ENCODE measurements at places on chromosomes 7 and 10.

DNA sequence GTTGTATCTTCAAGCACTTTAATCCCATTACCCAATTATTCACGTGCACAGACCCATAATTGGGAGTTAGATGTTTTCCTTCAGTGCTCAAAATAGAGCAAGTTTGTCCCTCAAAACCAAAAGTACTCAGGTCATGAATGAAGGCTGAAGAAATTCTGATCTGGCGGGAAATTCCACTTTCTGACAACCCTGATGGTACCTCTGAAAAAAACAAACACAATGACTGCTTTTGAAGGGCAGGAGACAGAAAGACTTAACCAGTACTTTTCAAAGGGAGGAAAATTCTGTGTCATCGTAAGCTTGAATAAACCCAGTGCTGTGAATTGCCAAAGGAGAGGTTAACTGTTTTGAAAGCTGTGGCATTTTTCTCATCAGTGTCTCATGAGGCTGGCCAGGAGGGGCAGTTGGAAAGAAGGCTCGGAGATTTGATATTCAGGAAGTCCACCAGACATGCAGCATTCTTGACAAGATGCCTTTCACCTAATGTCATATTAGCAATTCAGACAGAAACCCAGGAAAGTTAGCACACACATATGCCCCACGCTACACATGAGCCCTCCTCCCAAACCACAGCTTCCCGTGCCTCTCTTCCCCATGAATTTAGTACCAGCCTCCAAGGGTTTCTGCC is 347.0 kb downstream of the KCNMA1 start:
- DNase-seq = no peak

GRCh38 chr10:127408733-127409132 is 140.4 kb upstream of the NPS start:
- DNase-seq = no peak

GRCh38 chr7:113928112-113928511 is 9.3 kb upstream of the PPP1R3A start:
- DNase-seq = no peak

GRCh38 chr7:92888-93672 is 99.3 kb upstream of the FAM20C start:
- no peak for DNase-seq

- DNase-seq = no peak
Measured at GRCh38 chr10:132542819-132543218, 5.2 kb downstream of the INPP5A start.

GRCh38 chr10:110398419-110399105 is 93.8 kb upstream of the SMNDC1 start:
- DNase-seq = no peak

DNA sequence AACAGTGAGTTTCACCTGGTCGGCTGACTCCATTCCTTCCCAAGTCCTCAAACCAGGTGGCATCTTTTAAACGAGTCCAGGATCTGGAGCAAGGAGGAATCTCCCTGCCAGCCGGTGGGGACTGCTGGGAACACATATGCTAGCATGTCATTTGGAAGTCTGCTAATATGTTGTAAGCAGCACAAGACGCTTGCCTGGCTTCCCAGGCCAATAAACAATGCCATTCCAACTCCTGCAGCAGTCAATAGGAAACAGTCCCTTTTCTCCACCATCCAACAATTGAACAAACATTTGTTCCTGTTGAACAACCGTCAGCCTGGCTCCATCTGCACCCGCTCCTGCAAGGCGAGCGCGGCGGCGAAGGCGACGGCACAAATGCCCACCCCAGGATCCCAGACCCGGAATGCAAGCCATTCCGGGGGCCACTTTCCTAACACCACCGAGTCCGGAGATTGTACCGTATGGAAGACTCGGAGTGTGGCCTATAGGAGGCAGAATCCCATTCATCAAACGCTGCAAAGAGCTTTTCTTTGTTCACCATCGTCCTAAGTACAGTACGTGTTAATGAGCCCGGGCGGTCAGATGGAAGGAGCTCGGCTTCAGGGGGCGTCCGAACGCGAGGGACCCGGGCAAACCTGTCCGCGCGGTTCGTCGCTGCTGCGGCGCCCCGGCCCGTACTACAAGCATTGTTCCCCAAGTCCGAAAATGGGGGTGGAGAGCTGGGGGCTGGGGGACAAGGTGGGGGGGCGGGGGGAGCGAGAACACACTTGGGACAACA is 1.6 kb downstream of the FAM53B start:
- no peak for DNase-seq

DNA sequence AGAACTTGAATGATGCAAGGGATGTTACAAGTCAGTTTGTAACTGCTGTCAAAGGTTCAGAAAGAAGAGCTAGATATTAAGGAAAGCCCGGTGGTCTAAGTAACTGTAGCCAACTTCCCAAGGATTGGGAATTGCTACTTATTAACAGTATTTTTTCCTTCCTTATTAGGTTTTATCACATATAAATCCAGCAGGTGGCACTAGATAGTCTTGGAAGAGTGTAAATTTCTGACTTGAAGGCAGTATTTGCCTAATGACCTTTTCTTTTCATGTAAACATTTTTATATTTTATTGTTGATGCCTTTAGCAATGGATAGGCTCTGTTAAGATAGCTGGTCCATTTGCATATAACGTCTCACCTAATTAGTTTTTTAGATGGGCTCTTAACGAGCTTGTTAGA is 51.2 kb downstream of the ANLN start:
- no peak for DNase-seq

GRCh38 chr7:151115836-151116418 is 29.7 kb downstream of the AGAP3 start:
- DNase-seq = no peak

DNA sequence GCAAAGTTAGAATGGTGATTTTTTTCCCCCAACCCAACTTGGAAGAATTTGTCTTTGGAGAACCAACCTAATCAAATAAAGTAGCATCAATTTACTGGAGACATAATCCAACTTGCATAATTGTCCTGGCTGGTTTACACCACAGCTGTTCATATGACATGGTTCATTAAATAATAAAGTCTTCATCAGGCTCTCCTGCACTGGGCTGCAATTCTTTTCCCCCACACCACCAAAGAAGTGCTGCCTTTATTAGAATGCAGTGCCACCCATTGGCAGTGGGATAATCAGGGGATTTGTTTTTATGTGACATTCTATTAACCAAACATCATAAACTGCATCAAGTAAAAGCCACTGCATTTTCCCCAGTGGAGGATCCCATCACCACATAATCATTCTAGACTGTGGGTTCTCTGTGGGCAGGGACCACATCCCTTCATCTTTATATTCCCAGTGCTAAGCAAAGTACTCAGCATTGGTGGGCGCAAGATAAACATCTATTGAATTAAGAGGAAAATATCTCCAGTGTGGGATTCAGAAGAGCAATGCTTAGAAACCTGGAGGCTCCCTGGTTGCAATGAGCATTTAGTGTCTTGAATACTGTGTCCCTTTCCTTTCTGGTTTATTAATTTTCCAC is 322.0 kb downstream of the KCNMA1 start:
- no peak for DNase-seq

GRCh38 chr7:82851121-82851520 is 311.6 kb downstream of the PCLO start:
- DNase-seq = no peak

GRCh38 chr7:16004702-16005101 is 318.2 kb upstream of the MEOX2 start:
- DNase-seq = no peak

GRCh38 chr10:24848195-24848594 is 104.2 kb downstream of the PRTFDC1 start:
- no peak for DNase-seq

- DNase-seq = no peak
Measured at GRCh38 chr7:94647295-94647694, 8.6 kb downstream of the SGCE start.

DNA sequence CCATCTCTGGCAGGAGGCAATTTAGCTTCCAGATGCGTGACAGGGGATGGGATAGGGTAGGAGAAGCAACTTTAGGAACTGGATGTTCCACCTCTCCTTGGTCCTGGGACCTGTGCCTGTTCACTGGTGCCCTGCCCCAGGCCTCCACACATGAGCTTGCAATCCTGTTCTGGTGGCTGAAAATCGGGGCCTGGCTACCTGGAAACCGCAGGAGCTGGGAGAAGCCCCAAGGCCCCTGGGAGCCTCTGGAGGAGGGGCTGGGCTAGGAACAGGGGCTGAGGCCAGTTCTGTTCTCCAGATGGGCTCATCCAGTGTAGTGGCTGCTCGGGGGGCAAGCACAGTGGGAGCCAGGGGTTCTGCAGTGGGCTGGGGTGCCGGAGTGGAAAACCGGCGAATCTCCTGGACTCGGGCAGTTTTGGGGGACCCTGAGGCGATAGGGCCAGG is 5.3 kb upstream of the MYOZ1 start:
- no peak for DNase-seq

DNA sequence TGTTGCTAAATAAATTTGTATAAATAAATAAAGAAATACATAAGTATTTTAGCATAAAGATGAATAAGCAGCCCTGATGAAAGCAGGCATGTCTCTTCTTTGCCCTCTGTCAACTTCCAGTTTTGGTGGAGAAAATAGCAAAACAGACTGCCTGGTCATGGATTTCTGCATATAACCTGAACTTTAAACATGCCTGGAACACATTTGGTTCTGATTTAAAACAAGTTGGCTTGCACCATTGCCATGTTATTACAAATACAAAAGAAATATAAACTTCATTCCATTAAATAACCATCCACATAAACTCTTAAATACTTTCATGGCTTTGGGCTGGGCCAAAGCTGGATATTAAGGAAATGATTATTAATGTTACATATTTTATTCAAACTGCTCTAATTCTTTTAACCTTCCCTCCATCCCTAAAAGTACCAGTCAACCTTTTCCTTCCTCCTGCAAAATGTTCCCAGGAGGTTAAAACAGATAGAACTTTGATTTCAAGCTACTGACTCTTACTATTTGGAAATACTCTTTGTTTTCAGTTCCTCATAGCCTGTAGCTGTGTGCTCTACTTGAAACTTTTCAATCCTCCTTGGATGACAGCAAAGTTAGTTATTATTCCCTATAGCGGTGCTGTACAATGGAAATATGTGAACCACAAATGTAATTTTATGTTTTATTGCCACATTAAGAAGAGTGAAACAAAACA is 96.3 kb downstream of the BICC1 start:
- no peak for DNase-seq

GRCh38 chr10:43057231-43057711 is 19.6 kb upstream of the RET start:
- DNase-seq = no peak

DNA sequence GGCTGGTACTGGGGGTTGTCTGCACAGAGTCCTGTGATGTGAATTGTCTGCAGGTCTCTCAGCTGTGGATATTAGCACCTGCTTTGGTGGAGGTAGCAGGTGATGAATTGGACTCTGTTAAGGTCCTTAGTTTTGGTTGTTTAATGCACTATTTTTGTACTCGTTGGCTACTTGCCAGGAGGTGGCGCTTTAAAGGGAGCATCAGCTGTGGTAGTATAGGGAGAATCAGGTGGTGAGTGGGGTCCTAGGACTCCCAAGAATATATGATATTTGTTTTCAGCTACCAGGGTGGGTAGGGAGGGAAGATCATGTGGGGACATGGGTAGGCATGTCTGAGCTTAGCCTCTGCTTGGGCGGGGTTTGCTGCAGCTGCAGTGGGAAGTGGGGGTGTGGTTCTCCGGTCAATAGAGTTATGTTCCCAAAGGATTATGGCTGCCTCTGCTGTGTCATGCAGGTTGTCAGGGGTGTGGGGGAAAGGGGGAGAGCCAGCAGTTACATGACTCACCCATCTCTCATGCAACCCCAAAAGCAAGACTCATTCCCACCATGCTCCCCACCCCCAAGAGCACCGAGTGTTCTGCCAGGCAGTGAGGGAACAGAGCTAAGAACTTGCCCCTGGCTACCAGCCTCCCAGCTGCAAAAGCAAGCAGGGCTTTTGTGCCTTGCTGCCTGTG is 53.7 kb upstream of the ZNF273 start:
- no peak for DNase-seq

DNA sequence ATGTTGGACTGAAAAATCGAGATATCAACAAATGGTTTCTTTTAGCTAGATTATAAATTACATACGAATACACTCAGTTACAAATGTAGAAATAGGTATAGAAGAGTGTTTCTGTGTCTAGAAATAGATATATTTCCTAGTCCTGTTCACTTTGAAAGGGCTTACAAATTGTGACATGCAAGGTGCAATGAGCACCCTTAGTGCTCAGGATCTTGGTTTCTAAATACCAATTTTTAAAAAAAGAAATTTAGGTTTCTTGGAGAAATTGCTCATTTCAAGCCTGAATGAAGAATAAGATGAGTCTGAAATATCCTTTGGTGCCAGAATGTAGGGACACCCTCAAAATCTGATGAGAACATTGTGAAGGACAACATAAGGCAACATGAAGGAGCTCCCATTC is 306.0 kb downstream of the CRPPA start:
- no peak for DNase-seq

GRCh38 chr10:71476228-71477011 is 79.7 kb downstream of the CDH23 start:
- no peak for DNase-seq

GRCh38 chr10:8817299-8817698 is 762.8 kb downstream of the GATA3 start:
- DNase-seq = no peak
